ENCODE measurements at places on chromosomes 11 and 22.

GRCh38 chr11:130369141-130369691 is 54.5 kb upstream of the ZBTB44 start:
- peak; percentile 66 for DNase-seq

- no peak for DNase-seq
Measured at GRCh38 chr11:56172256-56172830, 4.1 kb upstream of the OR5J2 start.

- DNase-seq, result no peak
Measured at GRCh38 chr11:27688076-27688475, 12.2 kb downstream of the BDNF start.

- DNase-seq, result no peak
Measured at GRCh38 chr11:129215506-129216245, 23.6 kb upstream of the ARHGAP32 start.

GRCh38 chr11:15805726-15806125 is 550.6 kb downstream of the SOX6 start:
- no peak for DNase-seq

GRCh38 chr11:114059278-114059983 is at the start of gene ZBTB16:
ZBTB16 (plus strand) TSS chr11:114059711; CDS start chr11:114063301, 3,590 bp downstream.
- peak; percentile 79 for DNase-seq

- DNase-seq, result no peak
Measured at GRCh38 chr11:72777755-72778278, 16.0 kb downstream of the STARD10 start.

- DNase-seq, result no peak
Measured at GRCh38 chr11:1345737-1346513, 36.5 kb upstream of the TOLLIP start.

DNA sequence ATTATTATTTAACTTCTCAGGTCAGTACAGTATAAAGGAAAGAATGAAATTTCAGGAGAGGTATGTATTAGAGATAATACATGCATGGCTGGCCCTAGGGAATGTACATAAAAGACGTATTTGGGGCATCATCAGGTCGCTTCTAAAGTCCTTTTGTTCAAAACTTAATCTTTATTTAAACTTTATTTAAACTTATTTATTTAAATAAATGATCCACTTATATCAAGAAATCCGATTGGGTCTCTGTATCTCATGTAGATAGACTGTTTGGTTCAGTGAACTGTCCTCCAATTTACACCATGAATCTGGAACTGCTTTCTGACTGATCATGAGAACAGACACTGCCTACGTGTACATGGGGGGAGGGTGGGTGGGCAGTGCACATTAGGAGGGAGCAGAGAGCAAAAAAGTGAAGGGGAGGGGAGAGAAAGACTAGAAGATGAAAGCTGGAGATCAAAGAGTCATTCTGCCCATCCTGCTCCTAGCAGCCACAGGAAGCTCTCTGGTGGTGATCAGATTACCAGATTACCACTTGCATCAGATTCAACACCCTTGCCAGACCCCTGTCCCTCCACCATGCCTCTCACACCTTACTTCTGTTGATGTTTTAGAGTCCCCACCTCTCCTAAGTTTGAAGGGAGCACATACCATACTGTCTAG is 92.1 kb upstream of the MTMR2 start:
- no peak for DNase-seq

DNA sequence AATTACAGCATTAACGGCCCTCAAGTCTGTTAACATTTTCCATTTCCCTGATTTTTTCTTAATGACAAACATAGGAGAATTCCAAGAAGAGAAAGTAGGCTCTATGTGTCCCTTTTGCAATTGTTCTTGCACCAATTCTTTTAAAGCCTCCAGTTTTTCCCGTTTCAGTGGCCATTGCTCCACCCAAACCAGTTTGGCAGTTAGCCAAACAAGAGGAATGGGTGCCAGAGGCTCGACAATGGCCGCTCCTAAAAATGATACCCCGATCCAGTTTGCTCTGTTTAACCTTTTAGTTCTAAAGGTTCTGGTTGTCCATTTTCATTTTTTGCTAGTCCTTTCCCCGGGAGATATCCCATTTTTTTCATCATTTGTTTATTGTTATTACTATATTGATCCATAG is 6.7 kb upstream of the DNAJB13 start:
- DNase-seq, result no peak

- DNase-seq, result no peak
Measured at GRCh38 chr22:48249713-48250268, 1487.3 kb downstream of the TBC1D22A start.

DNA sequence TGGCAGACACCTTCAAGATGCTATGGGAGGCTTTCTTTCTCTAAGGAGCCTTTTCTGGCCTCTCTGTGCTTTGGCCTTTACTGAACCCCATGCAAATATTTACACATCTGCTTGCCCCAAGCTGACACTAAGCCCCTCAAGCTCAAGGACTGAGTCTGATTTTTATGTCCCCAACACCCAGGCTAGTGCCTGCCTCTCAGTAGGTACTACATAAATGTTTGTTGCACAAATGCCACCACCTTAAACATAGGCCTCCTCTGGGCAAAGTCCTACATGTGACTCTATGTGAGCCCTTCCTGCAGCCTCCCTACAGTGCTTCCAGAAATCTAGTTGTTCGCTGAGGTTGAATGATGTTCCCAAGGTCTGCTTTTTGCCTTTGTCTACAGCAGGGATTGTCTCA is 187.6 kb downstream of the DBX1 start:
- DNase-seq, result no peak

DNA sequence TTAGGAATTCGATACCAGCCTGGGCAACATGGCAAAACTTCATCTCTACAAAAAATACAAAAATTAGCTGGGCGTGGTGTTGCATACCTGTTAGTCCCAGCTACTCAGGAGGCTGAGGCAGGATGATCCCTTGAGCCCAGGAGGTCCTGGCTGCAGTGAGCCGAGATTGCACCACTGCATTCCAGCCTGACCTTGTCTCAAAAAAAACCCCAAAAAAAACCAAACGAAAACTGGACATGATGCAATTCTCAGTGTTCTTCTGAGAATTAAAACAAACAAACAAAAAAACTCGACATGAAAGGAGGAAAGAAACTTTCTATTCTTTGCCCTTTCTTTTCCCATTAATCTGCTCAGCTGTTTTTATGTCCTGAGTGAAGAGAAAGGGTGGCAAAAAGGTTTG is 7.4 kb downstream of the MED17 start:
- no peak for DNase-seq

- DNase-seq, result no peak
Measured at GRCh38 chr22:46114518-46115387, 35.6 kb upstream of the PPARA start.

DNA sequence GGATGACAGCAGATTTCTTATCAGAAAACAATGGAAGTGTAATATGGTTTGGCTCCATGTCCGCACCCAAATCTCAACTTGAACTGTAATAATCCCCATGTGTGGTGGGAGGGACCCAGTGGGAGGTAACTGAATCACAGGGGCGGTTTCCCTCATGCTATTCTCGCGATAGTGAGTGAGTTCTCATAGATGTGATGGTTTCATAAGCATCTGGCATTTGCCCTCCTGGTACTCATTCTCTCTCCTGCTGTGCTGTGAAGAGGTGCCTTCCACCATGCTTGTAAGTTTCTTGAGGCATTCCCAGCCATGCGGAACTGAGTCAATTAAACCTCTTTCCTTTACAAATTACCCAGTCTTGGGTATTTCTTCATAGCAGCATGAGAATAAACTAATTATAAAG is 81.0 kb upstream of the SCUBE2 start:
- DNase-seq, result no peak

- DNase-seq, result no peak
Measured at GRCh38 chr11:46302866-46303265, 25.4 kb downstream of the CREB3L1 start.

DNA sequence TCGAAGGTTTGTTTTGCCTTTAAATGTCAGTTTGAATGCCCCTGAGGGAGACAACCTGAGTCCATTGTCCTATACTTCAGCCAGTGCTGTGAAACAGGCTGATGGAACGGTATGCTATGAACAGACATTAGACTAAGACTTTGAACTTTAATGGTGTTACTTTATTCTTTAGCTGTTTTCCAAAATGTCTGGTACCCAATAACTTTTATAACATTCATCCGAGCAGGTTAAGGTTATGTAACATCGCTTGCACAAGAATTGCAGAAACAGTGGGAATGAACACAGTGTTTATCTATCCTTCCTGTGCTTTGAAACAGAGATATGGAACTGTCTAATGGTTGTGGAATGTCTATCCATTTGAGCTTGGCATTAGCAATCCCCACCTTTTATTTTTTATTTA is 12.5 kb upstream of the PTS start:
- DNase-seq, result no peak

- DNase-seq, result no peak
Measured at GRCh38 chr11:126327281-126328000, 23.6 kb downstream of the DCPS start.

DNA sequence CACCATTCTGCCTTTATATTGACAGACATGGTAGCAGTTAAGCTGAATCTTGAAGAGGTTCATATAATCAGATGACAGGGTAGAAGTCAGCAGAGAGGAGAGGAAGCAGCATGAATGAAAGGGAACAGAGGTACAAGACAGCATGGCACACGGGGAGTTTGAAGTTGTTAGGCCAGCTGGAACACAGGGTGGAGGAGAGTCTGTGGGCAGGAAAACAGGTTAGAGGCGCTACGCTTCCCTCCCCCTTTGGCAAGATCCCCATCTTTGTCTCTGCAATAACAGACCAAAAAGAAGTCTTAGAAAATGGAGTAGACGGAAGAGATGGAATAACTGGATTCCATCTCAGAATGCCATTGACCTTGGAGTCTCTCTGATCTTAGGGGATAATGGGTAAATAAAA is 20.0 kb upstream of the NDUFC2 start:
- DNase-seq, result no peak

DNA sequence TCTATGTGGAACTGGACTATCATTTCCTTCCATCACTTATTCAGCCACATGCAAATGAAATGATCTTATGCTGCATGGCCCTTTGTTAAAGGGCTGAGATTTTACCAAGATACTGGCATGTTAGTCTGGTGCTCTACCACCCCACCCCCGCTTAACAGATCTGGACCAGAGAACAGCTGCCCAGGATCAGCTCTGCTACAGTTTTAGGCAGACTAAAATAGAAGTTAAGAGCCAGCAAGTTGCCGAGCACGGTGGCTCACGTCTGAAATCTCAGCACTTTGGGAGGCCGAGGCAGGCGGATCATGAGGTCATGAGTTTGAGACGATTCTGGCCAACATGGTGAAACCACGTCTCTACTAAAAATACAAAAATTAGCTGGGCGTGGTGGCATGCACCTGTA is 4.6 kb downstream of the DDB1 start:
- no peak for DNase-seq

GRCh38 chr11:61762798-61763197 is 10.4 kb downstream of the MYRF start:
- no peak for DNase-seq

DNA sequence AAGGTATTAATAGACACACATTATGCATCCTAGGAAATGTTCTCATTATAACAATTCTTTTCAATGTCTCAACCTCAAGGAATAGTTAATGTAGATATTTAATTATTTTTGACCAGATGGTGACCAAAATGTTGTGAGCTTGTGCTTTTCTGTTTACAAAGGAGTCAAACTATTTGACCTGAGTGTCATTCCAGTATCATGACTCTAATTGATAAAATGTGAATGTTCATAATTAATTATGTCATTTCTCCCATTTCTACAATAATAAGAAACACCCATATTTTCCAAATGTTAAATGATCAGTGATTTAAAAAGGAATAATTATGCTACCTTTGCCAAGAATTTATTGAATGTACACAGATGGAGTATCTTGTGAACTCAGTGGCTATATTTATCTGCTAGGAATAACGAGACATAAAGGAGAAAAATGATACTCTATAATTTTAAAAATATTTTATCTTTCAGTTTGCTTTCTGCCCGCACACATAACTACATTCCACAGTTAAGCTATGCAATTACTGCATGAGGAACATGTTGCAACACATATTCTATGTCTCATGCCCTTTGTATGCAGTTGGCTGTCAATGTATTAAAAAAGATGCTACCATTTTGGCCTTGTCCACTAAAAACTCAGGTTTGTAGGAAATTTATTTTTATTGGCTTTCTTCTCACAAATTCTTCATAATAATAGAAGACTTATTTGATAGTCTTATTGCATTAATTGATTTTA is 376.7 kb upstream of the CCDC179 start:
- no peak for DNase-seq

DNA sequence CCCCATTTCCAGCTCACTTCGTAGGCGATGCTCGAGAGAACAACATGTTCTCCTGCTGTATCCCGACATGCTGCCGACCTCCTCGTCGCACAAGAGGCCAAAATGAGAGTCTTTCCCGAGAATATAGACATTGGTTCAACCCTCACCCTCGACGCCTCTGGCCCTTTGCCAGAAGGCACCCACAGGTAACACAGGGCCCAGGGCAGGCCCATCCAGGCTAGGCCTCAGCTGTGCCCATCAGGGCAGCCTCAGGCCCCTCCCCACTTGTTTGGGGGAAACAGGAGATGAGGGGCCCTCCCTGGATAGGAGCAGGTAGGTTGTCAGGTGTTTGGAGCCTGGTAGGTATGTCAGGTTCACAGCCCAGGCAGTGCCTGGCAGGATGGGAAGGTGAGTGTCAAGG is 2.7 kb upstream of the RGL4 start:
- no peak for DNase-seq

- no peak for DNase-seq
Measured at GRCh38 chr11:126514061-126514693, 158.7 kb downstream of the ST3GAL4 start.

DNA sequence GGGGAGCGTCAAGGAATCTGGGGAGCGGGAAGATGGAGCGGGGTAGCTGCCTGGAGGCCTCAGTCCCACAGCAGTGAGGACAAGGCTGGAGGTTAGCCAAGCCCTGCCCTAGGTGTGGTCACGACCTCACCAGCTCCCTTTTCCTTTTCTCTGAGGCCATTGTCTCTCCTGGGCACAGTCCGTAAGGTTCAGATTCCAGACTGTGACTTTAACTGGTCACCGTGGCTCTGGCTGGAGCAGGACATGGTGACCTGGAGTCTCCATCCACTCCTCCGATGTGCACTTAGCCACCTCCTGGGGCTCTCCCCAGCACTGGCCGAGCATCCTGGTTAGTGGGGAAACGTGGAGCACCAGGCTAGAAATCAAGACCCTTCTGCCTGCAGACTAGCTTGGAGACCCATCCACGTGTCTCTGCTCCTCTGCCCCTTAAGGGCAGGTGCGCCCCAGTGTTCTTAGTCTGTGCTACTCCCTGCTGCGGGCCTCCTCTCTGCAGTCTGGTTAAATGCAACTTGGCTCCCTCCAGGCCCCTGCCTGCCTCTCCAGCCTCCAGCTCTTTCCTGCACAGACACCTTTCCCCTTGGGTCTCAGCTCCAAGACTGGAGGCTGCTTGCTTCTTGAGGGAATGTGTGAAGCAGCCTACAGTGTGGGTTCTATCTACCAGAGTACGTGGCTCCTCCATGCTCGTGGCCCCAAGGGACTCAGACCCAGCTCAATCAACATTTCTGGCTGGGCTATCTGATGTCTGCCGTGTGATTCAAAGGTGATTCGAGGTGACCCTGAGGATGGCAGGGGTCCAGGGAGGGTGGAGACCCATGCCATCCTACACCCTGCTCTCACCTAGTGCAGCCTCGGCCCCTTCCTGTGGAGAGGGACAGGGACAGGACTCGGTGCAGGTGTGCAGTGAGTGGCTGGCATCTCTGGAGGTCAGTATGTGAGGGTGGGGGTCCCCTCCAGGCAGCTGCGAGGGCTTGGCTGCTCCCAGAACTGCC is 5.2 kb downstream of the SLC25A1 start:
- DNase-seq, result no peak

GRCh38 chr22:25714070-25714469 is 27.9 kb upstream of the MYO18B start:
- no peak for DNase-seq

- DNase-seq, result no peak
Measured at GRCh38 chr11:114166897-114167323, 107.4 kb downstream of the ZBTB16 start.
